ENCODE measurements at places on chromosomes 2 and 18.

DNA sequence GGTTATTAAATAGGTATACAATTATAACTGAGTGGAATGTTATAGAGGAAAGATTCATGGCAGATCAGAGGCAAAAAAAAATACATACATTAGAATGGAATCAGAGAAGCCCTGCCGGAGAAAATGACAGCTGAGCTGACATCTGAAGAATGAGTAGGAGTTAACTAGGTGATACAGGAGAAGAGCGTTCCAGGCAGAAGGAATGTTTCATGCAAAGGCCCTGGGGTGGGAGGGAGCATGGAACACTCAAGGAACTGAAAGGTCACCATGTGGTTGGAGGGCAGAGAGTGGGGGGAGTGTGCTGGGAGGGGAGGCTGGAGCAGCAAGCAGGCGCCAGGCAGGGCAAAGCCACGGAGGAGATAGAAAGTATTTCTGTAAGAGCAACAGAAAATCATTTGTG lies 31.6 kb upstream of the CDK5R2 start:
- DNase-seq, result no peak

DNA sequence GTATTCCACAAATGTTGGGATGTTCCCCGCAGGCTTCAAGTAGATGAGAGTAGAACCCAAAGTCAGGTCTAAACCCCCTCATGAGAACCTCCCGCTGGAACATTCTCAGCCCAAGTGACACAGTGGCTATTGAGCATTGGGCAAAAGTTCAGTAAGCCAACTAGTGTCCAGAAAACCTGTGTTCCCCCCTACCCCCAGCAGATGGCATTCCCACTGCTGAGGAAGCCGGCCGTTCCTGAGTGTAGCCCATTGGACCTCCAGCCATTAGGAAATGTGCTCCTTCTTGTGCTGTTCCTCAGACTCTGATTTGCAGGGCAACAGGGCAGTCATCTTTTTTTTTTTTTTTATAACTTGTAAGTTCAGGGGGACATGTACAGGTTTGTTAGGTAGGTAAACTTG lies 152.1 kb downstream of the NCK2 start:
- DNase-seq, result no peak

GRCh38 chr2:127379712-127380355 lies 7.9 kb downstream of the MAP3K2 start:
- no peak for DNase-seq

DNA sequence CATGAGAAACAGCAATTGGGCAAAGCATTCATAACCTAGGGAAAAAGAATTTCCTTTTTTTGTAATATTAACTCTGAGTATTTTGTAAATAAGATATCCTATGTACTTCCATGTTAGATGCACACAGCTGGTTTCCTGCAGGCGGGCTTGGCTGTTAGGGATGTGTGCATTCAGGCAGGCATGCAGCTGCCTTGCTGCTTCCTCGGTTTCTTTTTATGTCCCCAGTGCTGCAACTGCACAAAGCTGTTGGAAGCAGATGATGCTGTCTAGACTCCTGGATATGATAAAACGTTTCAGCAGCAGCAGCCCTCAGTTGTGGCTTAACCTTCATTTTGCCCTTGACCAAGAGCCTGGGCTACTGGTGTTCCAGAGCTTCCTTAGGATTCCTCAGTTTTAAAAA lies 89.4 kb upstream of the EML6 start:
- DNase-seq, result no peak

DNA sequence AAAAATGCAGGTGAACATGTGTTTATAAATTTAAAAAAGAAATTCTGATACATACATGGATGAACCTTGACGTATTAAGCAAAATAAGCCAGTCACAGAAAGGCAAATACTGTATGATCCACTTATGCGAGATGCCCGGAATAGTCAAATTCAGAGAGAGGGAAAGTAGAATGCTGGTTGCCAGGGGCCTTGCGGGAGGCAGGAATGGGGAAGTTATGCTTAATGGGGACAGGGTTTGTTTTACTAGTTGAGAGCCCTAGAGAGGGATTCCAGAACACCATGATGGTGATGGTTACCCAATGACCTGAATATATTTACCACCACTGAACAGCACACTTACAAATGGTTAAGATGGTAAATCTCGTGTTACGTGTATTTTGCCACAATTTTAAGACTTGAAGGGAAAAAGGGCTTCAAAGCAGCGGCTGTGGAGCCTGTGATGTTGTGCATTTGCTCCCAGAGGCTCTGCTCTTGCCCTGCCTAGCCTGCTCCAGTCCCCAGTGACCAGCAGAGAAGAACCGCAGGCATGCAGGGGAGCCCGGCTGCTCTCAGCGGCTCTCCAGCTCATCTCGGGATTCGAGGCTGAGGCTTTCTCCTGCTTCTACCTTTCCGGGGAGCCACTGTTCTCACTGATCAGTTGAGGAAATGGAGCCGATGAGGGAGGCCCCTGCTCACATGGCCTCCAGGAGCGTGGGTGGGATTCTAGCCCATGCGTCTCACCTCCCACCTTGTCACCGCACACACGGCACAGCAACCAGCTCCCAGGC lies 51.7 kb upstream of the TFCP2L1 start:
- no peak for DNase-seq

DNA sequence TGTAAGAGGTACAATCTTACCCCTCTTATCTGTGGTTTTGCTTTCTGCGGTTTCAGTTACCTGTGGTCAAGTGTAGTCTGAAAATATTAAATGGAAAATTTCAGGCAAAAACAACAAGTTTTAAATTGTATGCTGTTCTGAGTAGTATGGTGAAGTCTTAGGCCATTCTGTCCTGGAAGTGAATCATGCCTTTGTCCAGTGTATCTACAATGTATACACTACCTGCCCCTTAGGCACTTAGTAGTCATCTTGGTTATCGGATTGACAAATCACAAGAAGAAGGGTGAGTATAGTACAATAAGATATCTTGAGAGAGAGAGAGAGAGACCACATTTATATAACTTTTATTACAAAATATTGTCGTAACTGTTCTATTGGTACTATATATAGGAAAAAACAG lies 43.5 kb downstream of the RAB3GAP1 start:
- DNase-seq, result no peak

- no peak for DNase-seq
Observed at GRCh38 chr2:78351208-78351607, 674.3 kb upstream of the REG3G start.

- DNase-seq, result no peak
Observed at GRCh38 chr2:51231071-51231470, 199.1 kb upstream of the NRXN1 start.

GRCh38 chr2:174965992-174966744 lies 39.0 kb downstream of the CHN1 start:
- no peak for DNase-seq

- no peak for DNase-seq
Observed at GRCh38 chr2:67652679-67653078, 255.5 kb downstream of the ETAA1 start.

DNA sequence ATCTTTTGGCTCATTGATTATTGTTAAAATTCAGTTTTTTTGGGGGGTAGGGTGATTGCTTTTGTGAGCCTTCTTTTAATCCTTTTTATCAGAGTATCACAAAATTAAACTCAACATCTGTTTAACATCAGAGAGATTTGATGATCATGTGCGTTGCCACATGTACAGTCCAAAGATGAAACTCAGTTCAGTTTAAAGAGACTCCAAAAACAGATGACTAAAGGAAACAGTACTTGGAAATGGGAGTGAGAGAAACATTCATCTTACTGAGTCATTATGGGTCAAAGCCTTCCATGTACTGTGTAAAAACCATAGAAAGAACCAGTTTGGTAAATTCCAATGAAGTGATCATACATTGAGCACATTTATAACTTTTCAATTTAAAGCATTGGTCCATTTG lies 53.0 kb downstream of the LYPD6 start:
- no peak for DNase-seq

DNA sequence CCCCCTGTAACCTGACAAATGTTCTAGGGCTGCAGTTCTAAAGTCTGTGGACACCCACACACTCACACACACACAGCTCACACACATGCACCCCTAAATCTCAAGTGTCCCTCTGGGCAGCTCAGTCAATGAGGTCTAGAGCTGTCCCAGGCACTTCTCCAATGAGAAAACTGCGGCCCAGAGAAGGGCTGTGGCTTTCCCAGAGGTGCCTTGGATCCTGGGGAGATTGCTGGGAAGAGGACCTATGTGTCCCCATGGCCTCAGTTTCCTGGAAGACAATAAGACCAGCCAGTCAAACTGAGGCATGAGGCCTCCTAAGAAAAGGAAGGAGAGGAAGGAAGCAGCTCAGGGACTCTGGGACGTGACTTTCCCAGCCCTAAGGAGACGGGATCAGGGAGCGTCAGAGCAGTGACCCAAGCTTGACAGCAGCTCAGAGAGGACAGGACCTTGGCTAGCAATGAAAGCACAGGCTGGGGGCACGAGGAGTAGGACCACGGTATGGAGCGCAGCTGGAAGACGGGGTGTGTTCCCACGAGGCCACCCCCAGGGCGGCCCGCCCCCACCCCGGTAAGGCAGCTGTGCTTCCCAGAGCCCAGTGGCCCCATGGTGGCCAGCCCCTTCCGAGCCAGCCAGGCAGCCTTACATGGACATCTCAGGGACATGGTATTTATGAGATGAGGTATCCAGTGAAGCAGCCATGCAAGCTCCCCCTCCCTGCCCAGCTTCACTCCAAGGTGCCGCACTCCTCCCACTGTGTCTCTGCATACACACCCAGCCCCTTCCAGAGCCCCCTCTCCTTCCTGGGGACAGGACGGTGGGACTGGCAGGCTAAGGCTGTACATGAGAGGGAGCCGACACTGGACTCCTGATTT lies 46.0 kb downstream of the TNS1 start:
- no peak for DNase-seq

DNA sequence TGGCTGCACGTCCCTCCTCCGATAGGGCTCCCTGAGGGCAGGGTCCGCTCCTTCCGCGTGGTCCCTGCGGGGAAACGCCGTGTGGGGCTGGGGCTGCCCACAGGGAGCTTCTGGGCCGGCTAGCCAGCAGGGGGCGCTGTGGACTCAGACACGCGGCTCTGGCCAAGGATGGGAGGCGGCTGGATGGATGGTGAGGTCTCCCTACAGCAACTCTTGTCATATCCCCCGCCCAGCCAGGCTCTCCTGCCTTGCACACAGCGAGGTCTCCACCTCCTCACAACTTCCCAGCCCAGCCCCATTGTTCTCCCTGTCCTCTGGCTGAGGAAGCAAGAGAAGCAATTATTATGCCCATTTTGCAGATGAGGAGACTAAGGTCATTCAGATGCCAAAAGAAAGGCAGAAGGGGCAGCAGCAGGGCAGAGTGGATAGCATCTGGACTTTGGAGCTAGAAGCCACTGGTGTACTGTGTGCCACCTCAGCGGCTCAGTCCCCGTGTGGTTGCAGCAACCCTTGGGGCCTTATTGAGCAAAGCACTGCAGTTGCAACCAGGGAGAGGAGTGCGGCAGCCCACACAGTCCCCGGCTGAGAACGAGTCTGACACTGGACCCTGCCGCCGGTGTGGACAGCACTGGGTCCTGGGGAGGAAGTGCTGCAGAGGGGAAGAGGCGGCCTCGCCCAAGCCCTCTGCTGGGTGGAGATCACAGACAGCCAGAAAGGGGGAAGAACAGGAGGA lies 99.0 kb downstream of the ZFP36L2 start:
- DNase-seq, result no peak

GRCh38 chr18:26267357-26267930 lies 41.2 kb downstream of the TAF4B start:
- no peak for DNase-seq

DNA sequence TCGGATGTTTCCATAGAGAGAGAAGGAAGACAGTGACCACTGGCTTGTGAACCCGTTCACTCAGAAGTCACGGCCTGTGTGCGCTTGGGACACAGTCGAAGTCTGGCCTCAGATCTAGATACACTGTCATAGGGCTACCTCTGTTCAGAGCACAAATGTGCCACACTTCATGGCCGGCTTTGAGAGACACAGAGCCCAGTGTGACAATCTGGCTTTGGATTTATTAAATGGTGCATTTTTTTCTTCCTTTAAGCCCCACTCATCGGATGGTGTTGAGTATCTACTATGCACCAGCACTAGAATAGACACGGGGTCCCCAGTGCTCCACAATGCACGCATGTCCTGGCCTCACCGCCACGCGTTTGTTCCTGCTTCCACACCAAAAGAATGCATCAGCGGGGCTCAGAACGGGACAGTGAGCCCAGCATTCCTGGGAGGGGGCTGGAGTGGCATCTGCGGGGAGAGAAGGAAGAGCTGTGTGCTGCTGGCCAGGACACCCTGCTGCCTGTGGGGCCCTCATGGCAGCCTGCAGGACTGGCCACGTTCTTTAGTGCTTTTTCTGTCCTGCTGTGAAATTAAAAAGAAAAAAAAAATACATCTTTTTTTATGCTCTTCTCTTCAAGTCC lies 738.9 kb upstream of the SALL3 start:
- no peak for DNase-seq

DNA sequence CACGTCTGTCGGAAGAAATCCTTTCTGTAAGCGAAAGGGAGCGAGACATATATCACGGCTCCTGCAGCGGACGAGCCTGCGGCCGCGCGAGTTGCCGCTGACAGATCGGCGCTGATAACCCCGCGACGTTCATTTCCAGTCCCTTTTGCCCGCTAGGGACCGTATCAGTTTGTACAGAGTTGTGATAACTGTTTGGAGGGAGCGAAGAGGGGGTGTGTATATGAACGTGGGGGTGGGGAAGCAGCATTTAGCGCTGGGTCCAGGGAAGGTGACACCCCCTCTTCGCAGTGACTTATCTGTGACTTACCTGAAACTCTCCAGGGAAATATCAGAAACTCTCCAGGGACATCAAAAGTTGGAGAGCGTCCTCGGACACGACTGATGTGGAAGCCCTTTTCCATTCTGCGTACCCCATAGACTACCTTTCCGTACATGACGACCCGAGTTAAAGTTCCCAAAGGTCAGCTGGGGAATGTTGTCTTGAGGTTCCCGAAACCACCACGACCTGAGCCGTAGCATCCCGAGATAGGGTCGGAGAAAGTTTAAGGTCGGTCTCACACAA lies 948 bp upstream of the GATA6 start:
- DNase-seq, result no peak

DNA sequence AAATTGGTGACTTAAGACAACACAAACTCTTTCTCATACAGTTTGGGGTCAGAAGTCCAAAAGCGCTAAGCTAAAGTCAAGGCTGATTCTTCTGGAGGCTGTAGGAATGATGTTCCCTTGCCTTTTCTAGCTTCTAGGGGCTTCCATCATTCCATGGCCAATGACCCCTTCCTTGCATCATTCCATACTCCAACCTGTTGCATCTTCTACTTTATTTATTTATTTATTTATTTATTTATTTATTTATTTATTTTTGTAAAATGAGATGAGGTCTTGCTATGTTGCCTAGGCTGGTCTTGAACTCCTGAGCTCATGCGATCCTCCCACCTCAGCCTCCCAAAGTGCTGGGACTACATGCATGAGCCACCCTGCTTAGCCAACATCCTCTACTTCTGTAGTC lies 44.7 kb upstream of the C1D start:
- DNase-seq, result no peak
